ENCODE measurements at places on chromosomes 7 and 10.

DNA sequence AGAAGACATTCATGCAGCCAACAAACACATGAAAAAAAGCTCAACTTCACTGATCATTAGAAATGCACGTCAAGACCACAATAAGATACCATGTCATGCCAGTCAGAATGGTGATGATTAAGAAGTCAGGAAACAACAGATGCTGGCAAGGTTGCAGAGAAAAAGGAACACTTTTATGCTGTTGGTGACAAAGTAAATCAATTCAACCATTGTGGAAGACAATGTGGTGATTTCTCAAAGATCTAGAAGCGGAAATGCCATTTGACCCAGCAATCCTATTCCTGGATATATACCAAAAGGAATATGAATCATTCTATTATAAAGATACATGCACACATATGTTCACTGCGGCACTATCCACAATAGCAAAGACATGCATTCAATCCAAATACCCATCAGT is 77.6 kb downstream of the C10orf90 start:
- DNase-seq, result no peak

- peak; percentile 77 for DNase-seq
Observed at GRCh38 chr10:84138478-84139125, 707 bp upstream of the GHITM start.

- no peak for DNase-seq
Observed at GRCh38 chr7:35691366-35691765, 3.6 kb downstream of the HERPUD2 start.

- DNase-seq, result no peak
Observed at GRCh38 chr10:113354711-113355110, 198.1 kb upstream of the HABP2 start.

- no peak for DNase-seq
Observed at GRCh38 chr10:33242931-33243330, 91.5 kb downstream of the NRP1 start.

DNA sequence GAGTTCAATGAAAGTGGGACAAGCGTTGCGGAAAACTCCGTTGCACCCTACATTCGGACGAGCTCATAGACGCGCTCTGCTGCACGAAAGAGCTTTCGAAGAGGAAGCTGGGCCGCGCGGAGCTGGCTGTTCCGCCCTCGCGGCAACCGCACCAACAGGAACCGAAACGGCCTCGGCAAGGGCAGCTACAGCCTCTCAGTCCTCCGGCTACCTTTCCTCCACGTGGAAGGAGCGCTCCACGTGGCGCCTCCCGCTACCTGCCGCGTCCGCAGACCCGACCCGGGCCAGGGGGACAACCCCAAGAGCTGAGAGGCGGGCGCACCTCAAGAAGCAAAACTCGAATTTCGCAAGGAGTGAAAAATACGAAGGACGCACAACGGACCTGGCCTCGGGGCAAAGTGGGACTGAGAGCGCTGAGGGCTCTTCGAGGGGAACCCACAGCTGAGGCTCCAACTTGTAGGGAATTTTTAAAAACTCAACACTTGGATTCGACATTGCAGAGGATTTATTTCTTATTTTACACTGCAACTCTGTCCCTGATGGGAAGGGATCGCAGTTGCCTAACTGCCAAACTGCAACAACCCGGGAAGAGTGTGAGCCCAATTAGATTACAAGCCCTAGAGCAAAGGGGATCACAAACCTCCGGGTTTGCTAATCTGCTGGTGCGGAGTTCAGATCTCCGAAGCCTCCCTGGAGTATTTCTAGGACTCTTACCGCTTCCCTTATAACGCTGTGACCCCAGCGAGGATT is 1.4 kb downstream of the HPSE2 start:
- DNase-seq, result peak; percentile 11

DNA sequence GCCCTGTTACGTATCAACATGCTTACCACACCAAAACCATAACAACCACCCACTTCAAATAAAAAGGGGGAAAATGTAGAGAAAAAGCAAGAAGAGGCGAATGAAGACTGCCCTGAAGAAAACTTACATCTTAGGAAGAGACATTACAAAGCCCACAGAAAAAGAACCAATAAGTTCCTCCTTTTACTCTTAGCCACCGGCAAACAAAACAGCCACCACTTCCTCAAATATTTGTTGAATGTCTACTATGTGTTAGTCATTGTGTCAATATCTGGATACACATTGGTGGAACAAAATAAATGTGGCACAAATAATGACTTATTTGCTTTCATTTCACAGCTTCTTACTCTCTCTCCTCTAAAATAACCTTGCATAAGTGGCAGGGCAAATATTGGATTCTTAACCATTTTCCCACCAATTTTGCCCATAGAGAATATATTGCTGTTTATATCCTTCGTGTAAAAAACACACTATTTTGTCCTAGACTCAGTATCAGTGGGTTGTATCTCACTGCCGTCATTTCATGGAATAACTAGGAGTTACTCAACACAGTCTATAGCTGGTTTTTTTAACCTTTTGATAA is 106.8 kb downstream of the ANK3 start:
- DNase-seq, result no peak

- DNase-seq, result no peak
Observed at GRCh38 chr7:105651798-105652197, 70.5 kb upstream of the EFCAB10 start.

DNA sequence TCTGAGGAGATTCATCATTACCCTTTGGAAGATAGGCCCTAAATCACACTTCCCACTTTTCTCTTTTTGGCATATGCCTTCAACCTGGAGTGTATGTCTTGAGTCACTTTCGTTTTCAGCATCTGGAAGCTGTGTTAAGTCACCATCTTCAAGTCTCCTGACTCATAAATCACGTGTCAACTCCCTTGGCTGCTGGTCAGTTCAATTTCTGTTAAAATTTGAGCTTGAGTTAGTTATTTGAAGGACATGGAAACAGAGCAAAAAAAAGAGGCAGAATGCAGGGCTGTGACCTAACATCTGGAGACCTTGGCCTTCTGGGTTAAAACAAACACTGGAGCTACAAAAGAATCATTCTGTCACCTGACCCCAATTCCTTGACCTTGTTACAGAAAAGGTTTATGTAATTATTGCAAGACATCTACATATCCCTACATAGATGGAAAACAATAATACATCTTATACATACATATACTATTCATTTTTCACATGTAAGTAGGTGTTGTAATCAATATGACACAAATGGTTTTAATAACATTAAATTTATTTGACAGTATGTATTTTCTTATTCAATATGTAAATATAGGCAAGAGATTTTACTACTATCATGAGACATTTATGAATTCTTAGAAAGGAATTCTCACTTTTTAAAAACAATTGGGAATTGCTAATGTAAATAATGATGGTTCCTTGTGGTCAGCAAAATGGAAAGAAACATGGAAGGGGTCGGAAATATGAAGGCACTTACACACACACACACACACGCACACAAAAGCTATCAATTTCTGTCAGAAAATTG is 169.7 kb upstream of the PHYHIPL start:
- DNase-seq, result no peak

DNA sequence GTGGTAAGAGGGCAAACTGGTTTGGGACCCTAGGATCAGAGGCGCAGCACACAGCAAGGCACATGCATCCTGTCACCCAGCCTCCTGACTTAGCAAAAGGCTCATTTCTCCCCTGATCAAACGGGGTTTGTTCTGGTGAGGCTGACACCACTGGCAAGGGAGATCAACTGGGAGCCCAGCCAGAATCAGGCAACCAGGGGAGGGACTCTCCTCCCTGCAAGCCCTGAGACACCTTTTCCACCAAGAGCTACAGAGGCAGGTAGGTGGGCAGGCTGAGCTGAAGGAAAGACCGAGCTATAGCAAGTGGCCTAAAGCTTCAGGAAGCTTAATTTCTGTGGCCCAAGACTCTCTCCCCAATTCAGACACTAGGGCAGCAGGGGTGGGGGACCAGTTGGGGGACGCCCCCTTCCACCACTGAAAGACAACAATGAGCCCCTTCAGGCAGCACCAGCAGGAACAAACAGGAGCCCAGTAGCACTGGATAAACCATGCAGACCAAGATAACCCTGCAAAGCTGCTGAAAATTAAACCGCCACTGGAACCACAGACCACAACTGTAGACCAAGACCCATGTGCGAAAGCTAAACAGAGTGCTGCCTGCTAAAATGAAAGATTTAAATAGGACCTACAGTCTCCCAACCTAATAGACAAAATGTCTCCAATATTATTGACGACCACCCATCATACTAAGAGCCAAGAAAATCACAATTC is 27.1 kb upstream of the SAR1A start:
- DNase-seq, result no peak

DNA sequence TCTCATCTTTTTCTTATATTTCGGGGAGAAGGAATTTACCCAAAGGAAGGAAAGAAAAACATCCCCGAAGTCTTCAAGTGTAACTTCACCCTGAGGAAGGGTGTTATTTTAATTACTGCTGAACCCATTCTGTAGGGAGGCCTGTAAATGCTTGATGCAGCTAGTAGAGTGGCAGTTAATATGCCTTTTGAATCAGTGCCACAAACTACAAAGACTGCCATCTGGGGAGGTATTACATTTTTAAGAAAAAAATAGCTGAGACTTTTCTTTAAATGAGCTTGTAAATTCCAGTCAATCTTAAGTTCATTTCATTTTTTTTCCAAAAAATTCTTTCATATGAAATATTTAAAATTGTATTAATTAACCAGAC is 233.1 kb upstream of the FERD3L start:
- DNase-seq, result no peak

- DNase-seq, result no peak
Observed at GRCh38 chr7:113093561-113093960, 6.9 kb upstream of the GPR85 start.

DNA sequence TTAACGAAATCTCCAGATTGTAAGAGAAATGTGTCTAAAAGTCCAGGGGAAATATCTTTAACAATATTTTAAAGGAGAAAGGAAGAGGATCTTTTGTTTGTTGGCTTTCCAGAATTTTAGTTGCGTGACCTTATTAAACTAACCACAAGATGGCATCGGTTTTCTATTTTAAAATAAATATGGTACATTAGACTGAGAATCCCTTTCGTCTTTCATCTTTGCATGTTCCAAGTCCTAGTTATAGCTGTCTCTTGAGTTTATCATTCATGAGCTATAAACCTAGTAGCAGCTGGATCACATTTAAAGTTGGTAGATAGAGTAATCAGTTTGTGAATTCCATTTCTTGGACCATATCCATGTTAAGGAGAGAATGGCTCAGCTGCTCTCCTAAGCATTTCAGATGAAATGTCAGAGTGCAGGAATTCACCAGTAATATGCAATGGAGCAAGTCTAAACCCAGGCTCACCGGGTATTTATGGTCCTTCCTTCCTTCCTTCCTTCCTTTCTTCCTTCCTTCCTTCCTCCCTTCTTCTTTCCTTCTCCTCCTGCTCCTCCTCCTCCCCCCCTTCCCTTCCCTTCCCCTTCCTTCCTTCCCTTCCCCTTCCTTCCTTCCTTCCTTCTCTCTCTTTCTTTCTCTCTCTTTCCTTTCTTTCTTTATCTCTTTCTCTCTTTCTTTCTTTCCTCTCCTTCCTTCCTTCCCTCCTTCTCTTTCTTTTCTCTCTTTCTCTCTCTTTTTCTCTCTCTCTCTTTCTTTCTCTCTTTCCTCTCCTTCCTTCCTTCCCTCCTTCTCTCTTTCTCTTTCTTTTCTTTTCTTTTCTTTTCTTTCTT is 57.8 kb upstream of the RAB18 start:
- no peak for DNase-seq

- no peak for DNase-seq
Observed at GRCh38 chr10:5543623-5544022, 18.9 kb downstream of the CALML3 start.

- no peak for DNase-seq
Observed at GRCh38 chr10:62386356-62387320, 12.5 kb downstream of the ZNF365 start.

Data from activated naive CD4-positive, alpha-beta T cell treated with Interleukin-2 at 50 U/mL for 16 hours (primary cell).